ENCODE measurements at places on chromosomes 3 and 15.

GRCh38 chr3:42685363-42685881, at the start of gene KLHL40:
TSS of gene KLHL40 (plus strand) at chr3:42685537. CDS start at chr3:42685619, 82 bp downstream.
- DNase-seq: no peak

DNA sequence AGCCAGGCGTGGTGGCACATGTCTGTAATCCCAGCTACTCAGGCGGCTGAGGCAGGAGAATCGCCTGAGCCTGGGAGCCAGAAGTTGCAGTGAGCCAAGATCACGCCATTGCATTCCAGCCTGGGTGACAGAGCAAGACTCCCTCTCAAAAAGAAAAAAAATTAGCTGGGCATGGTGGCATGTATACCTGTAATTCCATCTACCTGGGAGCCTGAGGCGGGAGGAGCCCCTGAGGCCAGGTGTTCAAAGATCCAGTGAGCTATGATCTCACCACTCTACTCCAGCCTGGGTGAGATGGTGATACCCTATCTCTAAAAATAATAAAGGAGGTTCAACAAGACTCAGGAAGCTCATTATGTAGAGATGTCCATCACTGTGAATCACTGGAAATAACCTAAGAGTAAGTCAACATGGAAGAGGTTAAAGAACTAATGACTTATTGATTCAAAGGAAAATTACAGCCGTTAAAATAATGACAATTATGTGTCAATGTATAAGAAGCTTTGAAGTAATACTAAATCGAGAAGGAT, 19.8 kb upstream of the RAB7A start:
- DNase-seq: no peak

GRCh38 chr15:101488300-101489164, 975 bp downstream of the PCSK6 start:
- DNase-seq: no peak

DNA sequence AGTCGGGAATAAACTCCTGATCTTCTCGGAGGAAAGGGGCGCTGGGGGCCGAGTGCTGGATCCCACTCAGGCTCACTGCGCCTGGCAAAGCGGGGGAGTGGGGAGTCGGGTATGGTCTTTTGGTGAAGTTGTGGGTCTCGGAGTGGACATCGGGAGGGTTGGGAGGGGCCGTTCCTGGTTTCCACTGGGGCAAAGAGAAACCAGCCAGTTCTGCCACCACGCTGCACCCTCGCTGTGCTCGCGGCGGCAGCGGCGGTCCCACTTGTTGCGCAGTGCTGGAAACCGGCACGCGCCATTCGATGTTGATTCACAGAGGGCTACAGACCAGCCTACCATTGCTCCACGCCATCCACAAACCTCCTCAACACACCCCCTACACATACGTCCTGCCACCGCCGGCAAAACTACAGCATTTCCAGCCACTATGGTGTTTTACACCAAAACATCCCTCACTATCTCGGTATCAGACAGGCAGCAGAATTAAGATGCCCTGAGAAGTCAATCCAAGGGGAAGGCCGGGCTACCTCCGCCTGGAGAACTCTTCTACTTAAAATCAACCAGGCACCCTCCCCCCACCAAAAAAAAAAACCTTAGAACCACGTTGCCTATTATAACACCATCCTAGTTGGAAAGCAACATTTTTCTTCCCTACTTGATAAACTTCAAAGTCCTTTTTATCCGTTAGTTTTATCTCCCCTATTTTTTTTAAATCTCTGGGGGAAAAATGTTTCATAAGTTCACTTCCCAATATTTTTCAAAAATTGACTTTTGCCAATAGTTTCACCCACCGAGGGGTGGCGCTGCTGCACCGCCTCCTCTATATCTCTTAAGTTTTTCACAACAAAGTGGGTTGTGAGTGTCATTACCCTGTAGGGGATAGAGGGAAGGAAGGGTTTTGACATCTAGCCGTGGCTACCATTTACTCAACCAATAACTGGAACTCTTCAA, 3.6 kb downstream of the BCL6 start:
- DNase-seq: peak; percentile 85

DNA sequence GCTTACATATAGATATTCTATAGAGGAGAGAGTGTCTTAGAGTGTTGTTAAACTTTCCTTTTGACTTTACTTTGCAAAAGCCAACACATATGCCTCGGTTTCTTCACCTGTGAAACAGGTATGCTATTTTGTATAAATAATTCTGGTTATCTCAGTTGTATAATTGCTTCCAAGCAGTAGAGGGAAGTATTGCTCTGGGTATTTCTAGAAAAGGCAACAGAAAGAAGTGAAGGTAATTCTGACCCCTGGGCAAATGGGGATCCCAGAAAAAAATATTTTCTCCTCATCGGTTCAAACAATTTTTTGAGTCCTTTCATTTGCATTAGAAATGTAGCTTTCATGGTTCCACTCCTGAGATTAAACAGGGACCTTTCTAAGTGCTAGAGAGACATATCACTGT, 216.5 kb upstream of the SEMA6D start:
- DNase-seq: no peak

- no peak for DNase-seq
Observed at GRCh38 chr3:96966181-96966929, 152.0 kb downstream of the EPHA6 start.

DNA sequence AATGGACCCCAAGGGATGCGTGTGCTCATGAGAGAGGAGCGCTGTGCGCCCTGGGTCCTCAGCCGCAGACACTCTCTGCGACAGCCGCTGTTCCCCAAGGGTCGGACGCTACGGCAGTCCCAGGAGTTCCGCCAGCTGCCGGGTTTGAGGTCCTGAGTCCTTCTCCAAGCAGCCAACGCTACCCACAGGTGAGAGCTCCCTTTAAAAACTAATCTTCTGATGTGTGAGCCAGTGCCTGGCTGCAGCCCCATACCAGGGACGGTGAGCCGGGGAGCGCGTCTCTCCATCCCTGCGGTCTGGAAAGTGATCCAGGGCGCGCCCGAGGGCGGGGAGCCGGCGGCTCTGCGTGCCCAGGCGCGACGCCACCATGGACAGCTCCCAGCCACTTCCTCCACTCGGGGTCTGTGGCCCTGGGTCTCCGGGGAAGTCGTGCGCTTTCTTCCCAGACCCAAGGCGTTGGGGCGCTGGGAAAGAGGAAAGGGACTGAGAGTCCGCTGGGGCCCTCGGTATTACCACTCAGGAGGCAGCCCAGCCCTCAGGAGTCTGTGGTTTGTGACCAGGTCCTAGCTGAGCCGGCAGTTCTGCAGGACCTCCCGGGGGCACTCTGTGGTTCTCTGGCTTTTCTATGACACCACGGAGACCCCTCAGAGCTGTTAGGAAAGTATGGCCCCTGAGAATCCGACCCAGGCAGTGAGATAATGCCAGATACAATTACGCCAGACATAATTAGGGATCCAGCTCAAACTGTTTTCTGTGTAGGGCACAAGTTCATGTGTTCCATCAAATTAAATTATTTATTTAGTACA, 1.4 kb downstream of the CEMIP start:
- peak; percentile 27 for DNase-seq

DNA sequence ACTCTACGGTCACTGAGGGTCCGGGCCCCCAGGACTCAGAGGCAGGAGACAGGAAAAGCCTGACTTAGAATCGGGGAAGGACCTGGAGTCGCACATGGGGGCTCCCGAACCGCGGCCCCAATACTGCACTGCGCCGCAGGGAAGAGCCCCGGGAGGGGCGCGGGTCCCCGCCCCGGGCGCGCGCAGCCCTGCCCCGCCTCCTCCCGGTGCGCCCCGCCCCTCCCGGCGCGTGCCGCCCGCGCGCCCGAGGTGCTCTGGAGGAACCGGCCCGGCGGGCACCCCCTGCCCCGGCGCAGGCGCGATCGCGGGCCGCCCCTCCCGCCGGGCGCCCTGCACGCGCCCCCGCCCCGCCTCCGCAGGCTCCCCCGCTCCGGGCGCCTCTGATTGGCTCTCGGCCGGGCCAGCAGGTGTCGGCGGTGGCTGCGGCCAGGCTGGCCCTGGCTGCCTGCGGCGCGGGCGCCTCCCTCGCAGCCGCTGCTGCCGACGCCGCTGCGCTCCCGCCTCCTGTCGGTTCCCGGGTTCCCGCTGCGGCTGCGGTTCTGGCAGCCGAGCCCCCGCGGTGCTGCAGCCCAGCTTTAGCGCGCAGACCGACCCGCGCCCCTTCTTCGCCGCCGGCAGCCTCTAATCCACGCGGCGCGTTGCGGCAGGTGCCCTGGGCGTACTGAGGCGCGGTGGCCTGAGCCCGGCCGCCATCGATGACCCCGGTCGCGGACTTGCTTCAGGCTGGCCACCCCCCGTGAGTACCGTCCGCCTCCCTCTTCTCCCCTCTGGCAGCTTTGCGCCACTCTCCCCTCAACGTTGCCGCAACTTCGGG, at the start of gene MYRIP:
MYRIP (plus strand) TSS at position 429 of the 814 bp plus-strand sequence. CDS start 91,208 bp downstream, outside the sequence.
- peak; percentile 10 for DNase-seq
